ENCODE measurements at places on chromosomes 3 and 15.

GRCh38 chr15:48617619-48618018 is 27.9 kb downstream of the FBN1 start:
- no peak for DNase-seq

DNA sequence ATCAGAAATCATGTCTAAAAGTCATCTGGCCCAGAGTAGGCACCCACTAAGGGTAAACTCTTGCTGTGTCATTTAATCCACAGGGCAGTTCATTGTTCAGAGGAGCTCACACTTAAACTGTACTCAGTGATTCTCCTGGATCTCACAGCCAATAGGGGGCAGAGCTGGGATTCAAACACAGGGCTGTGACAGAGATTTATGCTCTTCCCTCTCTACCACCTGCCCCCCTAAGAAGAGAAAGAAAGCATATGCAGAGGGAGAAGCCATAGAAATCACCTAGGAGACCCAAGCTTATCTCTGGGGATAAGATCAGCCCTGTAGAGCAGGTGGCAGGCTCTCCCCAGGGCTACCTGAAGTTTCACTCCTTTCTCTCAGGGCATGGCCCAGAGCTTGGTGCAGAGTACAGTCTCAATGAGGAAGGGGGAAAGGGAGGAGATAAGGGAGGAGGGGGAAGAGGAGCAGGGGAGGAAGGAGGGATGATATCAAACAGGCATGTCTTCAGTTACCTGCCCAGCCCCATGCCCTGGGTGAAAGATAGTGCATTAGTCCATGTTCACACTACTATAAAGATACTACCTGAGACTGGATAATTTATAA is 51.8 kb upstream of the ADPGK start:
- DNase-seq = no peak

GRCh38 chr15:101014921-101015841 is 96.0 kb downstream of the LRRK1 start:
- DNase-seq = peak; percentile 85

GRCh38 chr3:171358881-171359198 is 101.4 kb downstream of the TNIK start:
- no peak for DNase-seq

DNA sequence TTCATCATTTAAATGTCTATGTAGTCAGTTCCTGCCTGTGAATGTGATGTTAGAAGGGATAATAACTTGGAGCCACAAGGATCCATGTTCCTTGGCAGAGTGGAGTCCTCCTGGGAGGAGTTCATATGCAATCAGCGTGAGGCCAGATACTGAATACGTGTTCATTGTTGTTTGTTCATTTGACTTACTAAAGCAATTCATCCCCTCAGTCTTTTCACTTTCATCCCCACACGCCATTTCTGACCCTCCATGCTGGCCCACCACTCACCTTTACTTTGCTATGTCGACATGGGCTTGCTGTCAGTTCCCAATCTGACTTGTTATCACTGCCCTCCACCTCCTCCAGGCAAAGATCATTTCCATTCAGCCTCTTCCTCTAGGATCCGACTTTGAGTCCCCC is 91.8 kb downstream of the SSR3 start:
- DNase-seq = no peak

GRCh38 chr3:105096071-105096470 is 270.6 kb upstream of the ALCAM start:
- DNase-seq = no peak

DNA sequence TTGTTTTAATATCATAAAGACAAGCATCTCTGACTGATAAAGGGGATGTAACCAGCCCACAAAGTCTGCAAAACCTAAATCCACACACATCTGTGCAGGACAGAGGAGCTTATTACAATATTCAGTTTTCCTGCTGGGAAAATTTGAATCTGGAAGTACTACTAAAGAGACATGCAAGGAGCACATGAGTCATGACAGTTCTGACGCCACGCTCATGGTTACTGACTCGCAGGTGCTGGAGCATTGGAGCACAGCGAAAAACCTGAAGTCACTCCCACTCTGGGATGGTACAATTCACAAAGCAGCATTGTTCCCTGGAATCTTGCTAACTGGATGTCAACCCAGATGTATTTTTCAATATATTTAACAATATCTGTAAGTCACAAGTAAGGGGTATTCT is 7.6 kb upstream of the ISL2 start:
- no peak for DNase-seq

GRCh38 chr15:83018436-83018835 is 7.0 kb upstream of the C15orf40 start:
- no peak for DNase-seq

GRCh38 chr3:112856537-112856936 is 9.9 kb upstream of the CD200R1L start:
- no peak for DNase-seq

DNA sequence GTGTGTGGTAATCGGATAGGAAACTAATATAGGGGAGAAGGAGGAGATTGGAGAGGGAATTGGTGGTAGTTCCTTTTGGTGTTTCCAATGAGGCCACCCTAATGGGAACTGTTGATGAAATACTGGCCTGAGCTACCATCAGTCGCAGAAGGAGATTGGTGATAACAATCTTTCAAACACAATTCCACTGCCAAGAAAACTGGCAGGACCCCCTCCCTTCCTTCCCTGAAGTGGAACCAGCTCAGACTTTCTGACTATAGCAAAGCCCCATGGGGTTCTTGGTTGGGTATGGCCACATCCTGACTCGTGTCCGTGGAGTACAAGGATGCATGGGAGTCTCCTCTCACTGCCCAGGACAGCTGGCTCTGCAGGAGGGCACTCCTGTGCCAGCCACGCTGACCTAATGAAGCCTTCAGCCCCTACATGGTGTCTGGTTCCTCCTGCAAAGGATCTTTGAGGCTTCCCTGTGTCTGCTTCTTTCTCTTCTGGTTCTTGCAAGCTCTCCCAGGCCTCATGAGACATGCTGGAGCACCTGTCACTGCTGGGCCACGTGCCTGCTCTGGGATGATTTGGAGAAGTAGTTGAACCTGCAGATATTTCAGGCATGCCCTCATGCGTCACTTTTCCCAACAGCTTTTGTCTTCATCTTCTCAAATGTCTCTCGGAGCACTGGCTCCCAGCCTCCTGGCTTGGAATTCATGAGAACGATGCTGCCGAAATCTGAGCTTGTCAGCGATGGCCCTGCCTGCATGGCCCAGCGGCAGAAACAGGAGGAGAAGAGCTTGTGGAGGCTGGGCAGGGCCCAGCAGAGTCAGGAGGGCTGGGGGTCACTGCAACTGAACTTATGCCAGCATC is 90.0 kb upstream of the ADPGK start:
- DNase-seq = peak; percentile 33

- no peak for DNase-seq
Measured at GRCh38 chr15:48170981-48171380, 7.1 kb downstream of the MYEF2 start.

GRCh38 chr3:185362850-185363661 is at the start of gene MAP3K13:
MAP3K13 (plus strand) TSS chr3:185363136; CDS start chr3:185428582, 65,446 bp downstream.
- DNase-seq = no peak

Measured in stimulated activated effector memory CD8-positive, alpha-beta T cell treated with anti-CD3 and anti-CD28 coated beads, Interleukin-12 subunit alpha, Interleukin-12 subunit beta, amount 100 ng/mL, for 72 hours (primary cell).